ENCODE measurements at places on chromosomes 5 and 9.

DNA sequence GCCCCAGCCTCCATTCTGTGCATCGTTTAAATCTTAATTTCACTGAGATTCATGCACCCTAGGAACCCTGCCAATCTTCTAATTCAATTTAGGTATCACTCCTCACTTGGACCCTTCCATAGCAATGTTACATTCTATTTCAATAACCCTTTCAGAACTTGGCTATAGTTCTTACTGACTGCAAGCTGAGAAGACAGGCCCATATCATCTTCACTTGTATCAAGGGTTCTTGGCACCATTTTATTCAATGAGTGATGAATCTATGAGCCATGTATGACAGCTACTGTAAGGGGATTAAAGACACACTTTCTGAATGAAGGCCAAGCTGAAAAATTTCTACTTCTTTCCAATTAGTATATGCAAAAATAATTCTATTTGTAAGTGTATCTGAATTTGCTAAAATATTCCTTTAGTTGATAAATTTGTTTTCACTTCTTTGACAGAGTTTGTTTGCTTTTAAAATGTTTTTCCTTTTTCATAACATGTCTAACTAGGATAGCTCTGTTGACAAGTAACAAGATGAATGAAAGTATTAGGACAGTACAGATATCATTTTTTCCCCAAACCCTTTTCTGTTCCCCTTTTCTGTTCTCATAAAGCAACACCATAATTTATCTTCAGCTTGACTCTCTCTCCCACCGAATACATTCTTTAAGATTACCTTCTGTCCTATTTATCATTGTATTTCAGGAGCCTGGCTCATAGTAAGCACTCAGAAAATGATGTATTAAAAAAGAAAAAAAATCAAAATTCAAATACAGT is 9.6 kb downstream of the ITGA2 start:
- DNase-seq: no peak

DNA sequence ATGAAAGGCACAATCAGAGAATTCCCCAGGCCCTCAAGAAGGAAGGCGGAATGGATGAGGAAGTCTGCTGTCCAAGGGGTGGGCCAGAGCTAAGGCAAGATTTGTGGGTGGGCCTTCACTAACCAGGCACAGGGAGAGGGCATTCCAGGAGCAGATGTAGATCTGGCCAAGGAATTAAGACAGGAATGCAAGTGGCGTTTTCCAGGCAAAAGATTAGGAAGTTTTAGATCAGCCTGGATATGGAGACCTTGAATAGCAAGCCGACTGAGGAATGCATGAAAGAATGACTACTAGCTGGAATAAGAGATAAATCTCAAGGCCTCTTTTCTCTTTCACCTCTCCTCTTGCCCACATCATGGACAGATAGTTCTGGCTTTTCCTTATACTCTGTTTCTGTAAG is 68.5 kb downstream of the GHR start:
- no peak for DNase-seq

DNA sequence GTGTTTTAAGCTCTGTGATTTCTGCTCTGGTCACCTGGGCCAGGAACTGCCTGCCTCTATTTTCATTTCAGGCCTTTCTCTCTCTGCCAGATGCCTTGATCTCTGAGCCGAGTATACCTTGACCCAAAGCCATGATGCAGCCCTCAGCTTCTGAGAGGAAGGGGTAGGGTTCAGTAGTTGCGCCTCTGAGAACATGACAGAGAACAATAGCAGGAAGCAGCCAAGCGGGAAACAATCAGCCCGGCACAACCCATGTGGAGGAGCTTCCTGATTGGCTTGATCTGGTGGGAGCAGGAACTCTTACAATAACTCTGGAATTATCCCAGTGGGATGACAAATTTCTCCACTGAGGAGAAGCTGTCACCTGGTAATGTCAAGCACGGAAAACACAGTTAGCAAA is 127.4 kb downstream of the PALM2AKAP2 start:
- no peak for DNase-seq

DNA sequence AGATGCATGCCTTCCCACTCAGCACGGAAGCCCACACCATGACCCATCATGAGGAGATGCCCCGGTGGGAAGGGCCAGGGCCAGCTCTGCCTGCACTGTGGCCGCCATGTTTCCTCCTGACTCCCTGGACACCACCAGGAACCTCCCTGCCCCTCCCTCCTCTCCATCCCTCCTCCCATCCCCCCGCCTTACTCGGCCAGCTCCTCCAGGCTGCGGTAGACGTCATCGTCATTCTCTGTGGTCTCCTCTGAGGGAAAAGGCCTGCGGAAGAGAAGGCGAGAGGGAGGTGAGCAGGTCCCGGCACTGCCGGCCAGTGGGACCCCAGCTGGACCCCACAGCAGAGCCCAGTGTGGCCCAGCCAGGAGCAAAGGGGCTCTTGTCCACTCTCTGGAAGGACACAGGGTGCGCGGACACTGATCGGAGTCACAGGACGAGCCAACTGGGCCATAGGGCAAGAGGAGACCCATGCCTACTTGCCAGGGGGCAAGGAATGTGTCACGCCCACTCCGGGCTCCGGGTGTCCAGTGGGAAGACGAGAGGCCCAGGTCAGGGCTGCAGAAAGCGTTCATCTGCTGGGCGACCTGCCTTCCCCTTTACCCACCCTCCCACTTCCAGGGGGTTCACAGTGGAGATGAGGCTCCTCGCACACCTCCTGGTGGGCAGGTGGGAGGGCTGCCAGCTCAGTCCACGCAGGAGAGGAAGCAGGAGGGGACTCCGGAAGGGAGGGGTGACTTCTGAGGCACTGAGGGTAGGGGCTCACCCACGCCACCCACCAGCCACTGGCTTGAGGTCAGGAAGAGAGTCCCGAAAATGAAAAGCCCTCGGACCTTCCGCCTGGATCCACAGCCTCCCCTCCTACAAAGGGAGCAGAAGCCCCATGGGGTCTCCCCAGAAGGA is 96.2 kb upstream of the SARDH start:
- DNase-seq: no peak

- no peak for DNase-seq
These were observed 11.2 kb downstream of the KLHL9 start for GRCh38 chr9:21324047-21324446.

- DNase-seq: no peak
These were observed 29.4 kb upstream of the PDCL start for GRCh38 chr9:122857815-122858214.

DNA sequence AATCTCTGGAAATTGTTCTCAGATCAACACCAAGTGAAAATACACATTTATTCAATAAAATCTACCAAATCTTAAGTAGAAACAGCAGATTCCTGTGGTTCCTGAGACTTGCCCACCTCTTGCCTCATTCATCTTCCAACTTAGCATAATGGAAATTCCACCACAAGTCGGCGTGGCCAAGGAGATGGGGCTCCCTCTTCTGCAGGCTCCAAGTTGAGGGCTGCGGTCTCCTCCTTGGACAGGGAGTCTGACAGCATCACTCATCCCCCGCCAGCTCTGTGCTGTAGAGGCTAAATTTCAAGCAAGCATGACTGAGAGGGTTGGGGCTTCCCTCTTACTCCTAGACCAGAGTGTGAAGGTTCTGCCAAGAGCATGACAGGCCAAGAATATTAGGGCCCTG is 273.7 kb downstream of the DIRAS2 start:
- DNase-seq: no peak

- peak; percentile 37 for DNase-seq
These were observed 11.2 kb downstream of the DNAJB5 start for GRCh38 chr9:35000535-35001284.

DNA sequence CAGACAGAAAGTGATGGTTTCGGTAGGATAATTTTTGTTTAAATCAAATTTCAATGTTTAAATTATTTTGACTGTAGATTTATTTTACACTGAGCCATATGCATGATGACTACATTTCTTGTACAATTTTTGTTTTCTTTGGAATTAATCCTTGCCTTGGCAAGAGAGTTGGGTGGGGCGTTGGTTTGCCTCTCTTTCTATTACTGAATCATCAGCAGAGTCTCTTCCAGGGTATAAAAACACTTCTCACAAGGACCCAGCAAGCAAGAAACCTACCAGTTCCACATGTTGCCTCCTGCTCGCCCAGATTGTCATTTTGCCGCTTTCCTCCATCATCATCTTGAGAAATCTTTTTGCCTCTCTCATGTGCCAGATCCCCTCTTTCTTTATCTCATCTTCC is 455.0 kb upstream of the DMAC1 start:
- DNase-seq: no peak

DNA sequence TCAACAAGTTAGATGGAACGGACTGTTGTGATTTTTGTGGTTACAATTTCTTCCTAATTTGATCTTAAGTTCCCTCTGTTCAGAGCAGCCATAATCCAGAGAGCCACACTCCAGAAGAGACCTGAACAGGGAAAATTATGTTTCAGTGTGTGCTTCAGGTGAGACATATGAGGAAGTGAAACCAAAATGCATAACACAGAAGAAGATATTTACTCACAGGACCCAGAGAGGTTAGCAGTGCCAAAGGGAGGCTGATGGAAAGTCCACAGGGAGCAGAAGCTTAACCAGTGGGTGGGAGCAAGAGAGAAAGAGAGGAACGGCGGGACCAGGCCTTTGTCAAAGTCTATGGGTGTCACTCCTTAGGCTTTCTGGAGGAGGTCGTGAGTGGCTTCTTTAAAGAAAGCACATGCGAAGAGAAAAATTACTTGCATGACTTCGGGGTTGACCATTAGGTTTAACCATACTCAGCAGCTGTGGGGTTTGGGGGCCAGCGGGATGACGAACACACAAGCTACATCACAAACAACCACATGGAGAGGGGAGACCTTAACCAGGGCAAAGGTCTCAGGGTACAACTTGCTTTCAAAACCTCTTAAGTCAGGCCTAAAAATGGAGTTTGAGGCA is 141.4 kb downstream of the MED10 start:
- DNase-seq: no peak

- peak; percentile 4 for DNase-seq
These were observed 669.9 kb downstream of the PTPRD start for GRCh38 chr9:9942764-9943424.

DNA sequence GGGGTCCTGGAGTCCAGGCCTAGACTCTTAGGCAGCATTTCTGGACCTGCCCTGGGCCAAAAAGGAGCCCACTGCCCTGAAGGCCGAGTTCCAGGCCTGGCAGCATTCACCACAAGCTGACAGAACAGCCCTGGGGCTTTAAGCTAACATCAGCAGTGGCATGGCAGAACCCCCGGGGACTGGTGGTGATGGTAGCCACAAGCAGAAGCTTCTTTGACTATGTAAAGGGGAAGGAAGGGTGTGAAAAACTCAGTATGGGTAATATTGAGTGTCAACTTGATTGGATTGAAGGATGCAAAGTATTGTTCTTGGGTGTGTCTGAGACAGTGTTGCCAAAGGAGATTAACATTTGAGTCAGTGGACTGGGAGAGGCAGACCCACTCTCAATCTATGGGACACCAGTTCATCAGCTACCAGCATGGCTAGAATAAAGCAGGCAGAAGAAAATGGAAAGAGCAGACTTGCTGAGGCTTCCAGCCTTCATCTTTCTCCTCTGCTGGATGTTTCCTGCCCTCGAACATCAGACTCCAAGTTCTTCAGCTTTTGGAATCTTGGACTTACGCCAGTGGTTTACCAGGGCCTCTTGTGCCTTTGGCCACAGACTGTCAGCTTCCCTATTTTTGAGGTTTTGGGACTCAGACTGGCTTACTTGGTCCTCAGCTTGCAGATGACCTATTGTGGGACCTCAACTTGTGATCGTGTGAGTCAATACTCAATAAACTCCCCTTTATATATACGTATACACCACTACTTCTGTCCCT is 661.0 kb upstream of the C9orf72 start:
- DNase-seq: no peak

DNA sequence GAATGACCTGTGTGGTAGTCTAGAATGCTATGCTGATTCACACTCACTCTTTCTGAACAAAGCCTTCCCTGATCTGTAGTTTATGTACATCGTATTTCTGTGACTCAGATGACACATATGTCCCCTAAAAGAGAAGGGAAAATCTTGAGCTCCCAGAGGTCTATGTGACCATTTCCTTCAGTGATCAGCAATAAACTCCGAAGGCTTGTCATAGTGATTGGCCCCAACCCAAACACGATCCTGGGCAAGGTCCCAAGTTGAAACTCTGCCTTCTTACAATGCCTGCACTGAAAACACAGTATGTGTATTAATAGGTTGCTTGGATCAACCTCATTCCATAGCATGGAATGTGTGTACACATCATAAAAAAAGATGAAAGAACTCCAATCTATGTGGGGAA is 685.8 kb downstream of the MAT2B start:
- no peak for DNase-seq

DNA sequence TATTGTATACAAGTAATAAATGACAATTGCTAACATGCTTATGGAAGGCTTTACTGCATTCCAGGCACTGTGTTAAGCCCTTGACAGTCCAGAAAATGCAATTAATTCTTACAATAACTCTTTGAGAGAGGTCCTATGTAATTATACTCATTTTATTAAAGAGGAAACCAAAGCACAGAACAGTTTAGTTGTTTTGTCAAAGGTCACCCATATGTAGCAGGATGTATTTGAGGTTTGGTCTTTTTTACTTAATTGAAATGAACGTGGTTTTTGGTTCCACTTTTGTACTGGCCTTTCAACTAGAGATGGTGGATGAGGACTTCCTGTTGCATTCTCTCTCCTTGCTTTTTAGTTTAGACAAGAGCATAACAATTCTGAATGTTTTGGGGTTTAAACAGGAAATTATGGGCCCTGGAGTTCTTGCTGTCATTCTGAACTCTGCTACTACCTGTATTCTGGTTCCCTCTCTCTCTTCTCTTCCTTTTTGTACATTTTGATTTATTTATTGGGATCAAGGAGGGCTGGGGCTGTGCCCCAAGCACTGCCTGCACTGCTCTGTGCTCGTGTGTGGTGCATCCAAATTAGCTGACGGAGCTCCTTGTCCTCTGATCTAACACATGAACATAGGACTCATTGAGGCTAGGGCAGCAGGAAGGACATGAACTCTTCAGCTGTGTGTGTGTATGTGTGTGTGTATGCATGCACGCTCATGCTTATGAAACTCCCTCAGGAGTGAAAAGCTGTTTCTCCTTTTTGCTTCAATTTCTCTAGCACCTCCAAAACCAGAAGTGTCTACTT is 47.4 kb downstream of the SLC28A3 start:
- DNase-seq: no peak

DNA sequence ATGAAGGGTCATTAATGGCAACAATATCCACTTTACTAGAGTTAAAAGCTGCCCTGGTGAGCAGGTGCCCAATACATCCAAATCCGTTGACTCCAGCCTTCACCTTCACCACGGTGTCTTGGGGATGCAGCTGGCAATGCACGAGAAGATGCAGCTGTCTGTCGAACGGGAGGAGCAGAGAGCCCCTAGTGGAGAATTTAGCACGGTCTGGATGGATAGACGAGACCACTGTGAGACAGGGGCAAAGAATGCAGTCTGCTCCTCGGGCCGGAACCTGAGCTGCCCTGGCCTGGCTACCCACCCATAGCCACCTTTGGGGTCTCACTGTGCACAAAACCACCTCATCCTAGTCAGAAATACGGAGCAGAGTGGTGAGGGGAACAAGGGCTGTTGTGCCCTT is 35.1 kb downstream of the ADRA1B start:
- DNase-seq: no peak

DNA sequence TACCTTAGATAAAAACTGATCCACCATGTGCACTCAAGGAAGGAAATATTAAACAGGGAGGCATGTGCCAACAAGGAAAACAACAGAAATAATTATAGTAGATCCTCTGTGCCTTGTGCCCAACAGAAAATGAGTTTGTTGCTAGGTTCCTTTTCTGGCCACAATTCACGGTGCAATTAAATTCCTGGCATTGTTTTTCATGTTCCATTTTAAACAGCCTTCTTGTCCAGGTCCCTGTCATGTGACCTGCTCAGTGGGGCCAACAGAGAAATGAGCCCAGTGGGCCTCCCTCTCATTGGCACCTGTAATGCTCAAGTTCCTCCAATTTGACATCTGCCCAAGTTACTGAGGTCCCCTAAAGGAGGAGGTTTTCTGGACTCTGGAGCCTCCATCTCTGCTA is 56.5 kb downstream of the SPOCK1 start:
- no peak for DNase-seq
